ENCODE measurements at places on chromosomes 3 and 15.
A peak's percentile ranks its signal among the peaks of the same experiment; 100 is the strongest.

DNA sequence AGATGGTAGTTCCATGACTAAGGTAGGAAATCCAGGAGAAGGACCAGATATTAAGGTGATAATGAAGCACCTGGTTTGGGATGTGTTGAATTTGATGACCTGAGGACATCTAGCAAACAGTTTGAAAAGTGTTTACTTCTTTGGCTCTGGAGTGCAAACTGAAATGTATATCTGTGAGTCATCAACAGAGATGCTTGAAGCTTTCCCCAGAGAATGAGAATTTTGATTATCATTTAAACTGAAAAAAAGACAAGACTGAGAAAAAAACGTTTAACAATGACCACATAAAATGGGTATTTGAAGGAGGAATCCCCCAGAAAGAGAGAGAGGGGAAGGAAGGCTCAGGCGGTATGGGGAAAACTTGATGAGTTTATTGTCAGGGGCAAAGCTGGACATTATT lies 20.7 kb upstream of the GSK3B start:
- DNase-seq, result no peak

DNA sequence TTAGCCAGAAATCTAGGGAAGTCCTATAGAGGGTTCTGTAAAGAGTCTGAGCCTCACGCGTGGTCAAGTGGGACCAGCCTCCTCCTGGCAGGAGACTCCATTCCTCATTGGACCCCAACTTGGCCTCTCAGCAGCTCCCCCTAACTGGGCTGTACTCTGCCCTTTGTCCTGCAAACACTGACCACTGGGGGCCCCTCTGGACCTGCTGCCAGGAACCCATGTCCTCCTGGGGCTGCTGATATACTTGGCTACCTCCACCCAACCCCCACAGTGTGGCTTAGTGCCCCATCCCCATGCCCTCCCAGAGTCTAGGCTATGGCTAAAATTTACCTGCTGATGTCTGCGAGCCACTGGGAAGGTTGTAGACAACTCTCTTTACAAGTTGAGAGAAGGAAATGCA lies 62.7 kb downstream of the UBP1 start:
- no peak for DNase-seq

- no peak for DNase-seq
These were observed 25.0 kb upstream of the C3orf52 start for GRCh38 chr3:112061152-112061551.

- DNase-seq, result no peak
These were observed 27.9 kb downstream of the GTPBP8 start for GRCh38 chr3:113018536-113019181.

- DNase-seq, result no peak
These were observed 4.1 kb upstream of the TGM5 start for GRCh38 chr15:43270676-43271306.

GRCh38 chr15:26889298-26889898 lies 22.5 kb downstream of the GABRA5 start:
- no peak for DNase-seq

- no peak for DNase-seq
These were observed 49.7 kb upstream of the DPH6 start for GRCh38 chr15:35595656-35596055.

- no peak for DNase-seq
These were observed 92.0 kb upstream of the SLC6A11 start for GRCh38 chr3:10723991-10724390.

GRCh38 chr3:10837849-10838248 lies 21.8 kb downstream of the SLC6A11 start:
- DNase-seq, result no peak

- DNase-seq, result no peak
These were observed 84.1 kb downstream of the AKAP13 start for GRCh38 chr15:85464471-85464870.

DNA sequence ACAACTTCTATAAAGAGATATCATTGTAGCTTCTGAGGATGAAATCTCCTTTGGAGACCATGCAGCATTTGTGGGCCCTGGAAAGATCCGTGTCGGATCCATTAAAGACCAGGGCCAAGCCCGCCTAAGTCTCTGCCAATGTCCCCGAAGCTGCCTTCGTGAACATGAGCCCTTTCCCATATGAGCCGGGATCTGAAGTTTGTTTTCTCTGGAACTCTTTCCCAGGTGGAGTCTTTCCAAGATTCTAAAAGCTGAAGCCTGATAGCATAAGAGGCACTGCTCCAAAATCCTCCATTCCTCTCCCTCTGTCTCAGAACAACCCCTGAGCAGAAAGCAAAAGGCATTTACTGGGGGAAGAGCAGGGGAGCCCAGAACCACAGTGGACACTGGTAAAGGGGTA lies 274.6 kb downstream of the NTRK3 start:
- no peak for DNase-seq

GRCh38 chr15:80072285-80072994 lies 13.0 kb downstream of the ZFAND6 start:
- peak; percentile 83 for DNase-seq

DNA sequence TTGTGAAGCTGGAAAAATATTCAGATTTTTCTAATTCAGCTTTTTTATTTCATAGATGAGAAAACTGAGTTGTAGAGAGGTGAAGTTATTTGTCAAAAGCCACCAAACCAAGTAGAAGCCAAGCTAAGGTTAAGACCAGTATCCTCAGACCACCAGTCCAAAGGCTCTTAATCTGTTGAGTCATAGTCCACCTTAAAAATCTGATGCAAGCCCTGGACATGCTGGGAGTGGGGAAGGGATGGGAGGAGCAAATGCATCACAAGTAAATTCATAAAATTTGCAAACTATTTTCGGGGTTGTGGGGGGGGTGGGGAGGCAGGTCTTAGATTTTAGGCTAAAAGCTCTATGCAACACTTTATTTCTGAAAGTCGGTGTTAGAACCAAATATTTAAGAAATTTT lies 307.7 kb upstream of the SEMA6D start:
- DNase-seq, result no peak

GRCh38 chr3:59240666-59241255 lies 190.9 kb upstream of the CFAP20DC start:
- DNase-seq, result no peak

- DNase-seq, result no peak
These were observed 310.4 kb downstream of the PLCL2 start for GRCh38 chr3:17195192-17195611.

DNA sequence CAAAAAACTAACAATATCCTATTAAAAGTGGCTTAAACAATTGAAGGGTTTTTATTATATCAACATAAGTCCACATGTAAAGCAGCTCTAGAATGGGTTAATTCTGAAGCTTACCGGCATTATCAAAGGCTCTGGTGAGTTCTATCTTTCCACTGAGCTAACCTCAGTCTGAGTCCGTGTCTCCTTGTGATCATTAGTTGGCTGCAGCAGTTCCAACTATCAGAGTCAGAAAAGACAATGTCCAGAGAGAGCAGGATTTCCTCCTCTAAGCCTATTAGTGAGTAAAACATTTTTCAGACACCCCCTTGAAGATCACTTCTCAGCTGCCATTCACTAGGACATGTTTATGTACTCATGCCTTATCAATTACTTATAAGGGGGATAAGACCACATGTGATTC lies 49.9 kb downstream of the DHX36 start:
- DNase-seq, result no peak

DNA sequence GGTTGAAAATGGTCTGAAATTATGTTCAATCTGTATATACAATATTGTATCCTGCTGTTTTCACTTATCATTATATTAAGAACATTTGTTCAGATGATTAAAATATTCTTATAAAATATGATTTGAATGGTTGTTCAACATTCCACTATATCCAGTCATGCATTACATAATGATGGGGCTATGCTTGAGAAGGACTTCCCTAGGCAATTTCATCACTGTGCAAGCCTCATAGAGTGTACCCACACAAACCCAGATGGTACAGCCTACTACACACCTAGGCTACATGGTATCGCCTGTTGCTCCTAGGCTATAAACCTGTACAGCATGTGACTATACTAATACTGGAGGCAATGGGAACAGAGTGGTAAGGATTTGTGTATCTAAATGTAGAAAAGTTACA lies 30.5 kb downstream of the SLC7A14 start:
- no peak for DNase-seq

DNA sequence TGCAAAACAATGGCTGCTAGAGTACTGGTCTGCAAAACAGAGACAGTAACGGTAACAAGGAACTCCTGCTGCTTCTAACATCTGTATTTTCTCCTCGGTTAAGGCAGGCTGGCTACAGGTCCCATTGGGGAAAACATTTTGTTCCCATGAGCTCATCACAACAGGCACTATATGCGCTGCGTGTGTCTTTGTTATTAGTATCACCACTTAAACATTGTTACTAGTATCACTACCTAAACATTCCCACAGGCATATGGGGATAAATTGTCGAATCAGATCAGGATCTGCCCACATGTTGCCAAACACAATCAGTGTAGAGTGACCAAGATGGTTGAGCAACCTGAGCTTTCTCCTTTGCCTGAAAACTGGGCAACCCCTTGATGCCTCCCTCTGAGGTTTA lies 77.2 kb downstream of the TOP2B start:
- no peak for DNase-seq

DNA sequence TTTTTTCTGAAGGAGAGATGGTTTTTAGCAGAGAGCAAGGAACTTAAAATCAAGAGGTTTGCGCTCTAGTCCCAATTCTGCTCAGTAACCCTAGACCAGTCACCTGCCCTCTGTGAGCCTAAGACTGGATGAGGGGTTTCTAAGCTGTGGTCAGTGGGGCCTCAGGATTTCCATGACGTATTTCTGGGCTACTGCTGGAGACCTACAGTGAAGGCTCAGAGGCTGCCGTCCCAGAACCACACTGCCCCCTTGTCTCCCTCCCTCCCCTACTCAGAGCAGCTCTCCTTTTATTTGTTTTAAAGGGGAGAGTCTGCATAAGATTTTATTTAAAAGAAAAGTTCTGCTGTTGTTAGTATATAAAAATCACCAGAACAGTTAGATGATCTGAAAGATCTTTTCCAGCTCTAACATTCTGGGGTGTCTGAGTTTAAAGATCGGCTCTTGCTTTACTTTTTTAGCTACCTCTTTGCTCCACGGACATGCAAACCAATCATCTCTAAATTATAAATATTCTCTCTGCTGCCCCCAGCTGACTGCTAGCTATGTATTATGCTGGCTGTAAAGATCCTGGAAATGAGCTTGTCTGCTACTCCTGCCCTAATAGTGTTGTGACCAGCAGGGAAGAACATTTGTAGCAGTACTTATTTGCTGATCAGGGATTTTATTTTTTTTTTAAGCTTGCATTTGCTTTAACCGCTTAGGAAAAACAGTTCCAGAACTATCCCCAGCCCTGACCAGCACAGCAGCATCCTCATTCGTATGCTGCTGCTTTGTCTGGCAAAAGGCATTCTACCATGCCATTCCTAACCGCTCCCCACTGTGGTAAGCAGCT lies 28.6 kb upstream of the NDUFB4 start:
- no peak for DNase-seq

DNA sequence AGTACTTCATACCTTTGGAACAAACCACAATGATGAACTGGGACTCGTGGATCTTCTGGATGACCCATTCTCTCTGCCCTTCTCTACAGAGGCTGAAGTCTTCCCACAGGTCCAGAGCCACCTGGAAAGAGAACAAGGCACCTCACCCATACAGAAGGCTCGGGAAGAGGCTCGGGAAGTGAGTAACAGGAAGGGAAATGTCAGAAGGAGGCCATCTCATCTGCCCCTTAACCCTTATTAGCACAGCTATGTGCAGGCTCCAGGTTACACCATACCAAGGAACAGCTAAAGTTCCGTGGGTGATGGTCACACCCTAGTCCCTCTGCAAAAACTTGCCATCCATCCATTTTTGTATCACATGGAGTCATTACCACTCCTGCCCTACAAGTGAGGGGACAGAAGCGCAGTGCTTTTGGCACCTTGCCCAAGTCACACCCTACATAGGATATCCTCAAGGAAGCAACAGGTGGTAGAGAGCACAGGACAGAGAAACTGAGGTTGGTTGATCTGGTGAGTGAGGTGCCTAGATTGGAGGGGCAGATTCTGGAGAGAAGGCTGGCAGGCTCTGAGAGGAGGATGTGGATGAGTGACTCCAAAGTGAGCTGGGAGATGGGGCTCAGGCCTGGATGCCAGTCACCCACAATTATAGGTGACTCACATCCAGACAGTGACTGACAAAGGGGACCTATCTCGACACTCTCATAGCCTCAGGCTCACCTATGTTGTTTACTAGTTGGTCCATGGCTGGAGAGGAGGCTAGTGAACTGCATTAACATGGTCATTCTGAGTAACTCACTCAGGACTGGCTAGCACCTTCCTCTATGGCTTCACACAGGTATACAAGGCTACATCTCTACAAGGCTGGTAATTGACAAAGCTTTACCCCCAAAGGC lies 38.2 kb downstream of the SPATA12 start:
- no peak for DNase-seq

- no peak for DNase-seq
These were observed 333.8 kb downstream of the ZNF621 start for GRCh38 chr3:40858364-40859115.

DNA sequence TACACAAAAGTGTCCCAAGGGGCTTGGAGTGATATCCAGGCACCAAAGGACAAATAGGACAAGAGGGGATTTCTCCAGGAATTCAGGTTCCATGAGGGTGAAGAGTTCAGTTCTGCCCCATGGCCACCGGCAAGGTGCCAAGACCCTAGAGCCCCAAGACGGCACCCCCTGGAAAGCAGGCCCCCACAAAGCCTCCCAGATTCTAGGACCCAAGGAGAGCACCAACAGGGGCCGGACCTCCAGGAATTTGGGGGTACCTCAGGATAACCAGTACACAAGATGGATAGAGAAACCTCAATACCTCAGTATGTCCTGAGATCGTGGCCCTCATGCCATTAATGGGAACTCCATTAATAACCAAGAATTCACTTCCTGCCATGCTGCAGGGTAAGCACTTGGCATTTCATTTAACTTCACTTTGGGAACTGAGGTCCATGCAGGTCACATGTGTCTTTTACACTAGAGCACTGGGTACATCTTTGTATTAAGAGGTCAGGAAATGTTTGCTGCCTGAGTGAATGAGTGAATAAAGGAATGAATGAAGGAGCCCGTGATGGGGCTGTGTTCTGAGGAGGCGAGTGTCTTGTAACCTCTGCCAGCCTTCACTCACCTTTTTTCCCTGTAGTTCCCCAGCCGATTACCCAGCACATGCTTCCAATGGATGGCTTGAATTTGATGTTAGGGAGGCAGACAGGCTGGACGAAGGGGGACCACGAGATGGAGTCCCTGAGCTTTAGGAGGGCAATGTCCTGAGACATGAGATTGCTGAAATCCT lies 15.5 kb upstream of the PRSS50 start:
- DNase-seq, result no peak

DNA sequence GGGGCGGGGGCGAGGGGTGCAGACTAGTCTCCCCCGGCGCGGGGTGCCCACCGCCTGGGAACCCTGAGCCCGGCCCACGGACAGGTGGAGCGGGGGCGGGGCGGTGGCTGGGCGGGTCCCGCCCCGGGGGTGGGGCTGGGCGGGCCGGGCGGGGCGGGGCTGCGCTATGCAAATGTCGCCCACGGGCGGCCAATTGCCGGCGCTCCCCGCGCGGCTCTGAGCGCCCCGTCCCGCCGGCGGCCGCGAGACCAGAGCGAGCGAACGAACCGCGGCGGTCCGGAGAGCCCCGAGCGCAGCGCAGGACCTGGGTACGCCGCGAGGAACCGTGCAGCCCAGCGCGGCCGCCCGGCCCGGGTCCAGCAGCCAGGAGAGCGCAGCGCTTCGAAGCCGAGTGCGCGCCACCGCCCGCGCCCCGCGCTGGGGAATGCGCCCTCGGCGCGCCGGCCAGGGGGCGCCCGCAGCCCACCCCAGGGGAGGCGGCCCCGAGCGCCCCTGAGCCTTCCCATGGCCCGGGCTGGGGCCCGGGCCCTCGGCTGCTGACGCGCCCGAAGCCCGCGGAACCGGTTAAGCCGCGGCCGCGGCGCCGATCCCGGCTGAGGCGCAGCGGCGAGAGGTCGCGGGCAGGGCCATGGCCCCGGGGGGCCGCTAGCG lies at the start of gene SEMA3F:
Gene SEMA3F, plus strand, starts transcription at position 485 of the 651 bp plus-strand sequence. CDS start 4,299 bp downstream, outside the sequence.
- no peak for DNase-seq

- DNase-seq, result no peak
These were observed 33.4 kb downstream of the LRRFIP2 start for GRCh38 chr3:37140899-37141541.

Data from iPS DF 19.7 (cell line).